ENCODE measurements at places on chromosomes 11 and 22. TPM values are rescaled to one million over a fixed set of nuclear protein-coding genes. Genes with fewer than 3 reads are reported as not detected.

Gene INSC
- total RNA-seq: not detected

GRCh38 chr22:21951062-21951461 lies 1.6 kb downstream of the PPM1F start:
- no peak for DNase-seq
- peaks cover 22% of the 10 kb centered on the region for H3K4me1 ChIP-seq
- H3K27me3 ChIP-seq: no peaks in the 10 kb centered on the region
- peak overlapping the region; percentile 58 for H3K4me3 ChIP-seq

Gene CLDN5
- total RNA-seq: not detected

Gene USP47
- 85.8 TPM for total RNA-seq

DNA sequence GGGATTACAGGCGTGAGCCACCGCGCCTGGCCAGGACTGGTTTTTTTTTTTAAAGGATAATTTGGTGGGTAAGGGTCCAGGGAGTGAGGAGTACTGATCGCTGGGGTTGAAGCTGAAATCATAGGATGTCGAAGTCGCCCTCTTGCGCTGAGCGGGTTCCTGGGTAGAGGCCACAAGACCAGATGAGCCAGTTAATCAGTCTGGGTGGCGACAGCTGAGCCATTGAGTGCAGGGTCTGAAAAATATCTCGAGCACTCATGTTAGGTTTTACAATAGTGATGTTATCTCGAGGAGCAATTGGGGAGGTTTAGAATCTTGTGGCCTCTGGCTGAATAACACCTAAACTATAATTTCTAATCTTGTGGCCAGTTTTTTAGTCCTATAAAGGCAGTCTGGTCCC lies 7.8 kb downstream of the APOL5 start:
- peaks cover 4% of the 10 kb centered on the region for H3K4me1 ChIP-seq
- no peak for DNase-seq
- no peaks in the 10 kb centered on the region for H3K27me3 ChIP-seq

DNA sequence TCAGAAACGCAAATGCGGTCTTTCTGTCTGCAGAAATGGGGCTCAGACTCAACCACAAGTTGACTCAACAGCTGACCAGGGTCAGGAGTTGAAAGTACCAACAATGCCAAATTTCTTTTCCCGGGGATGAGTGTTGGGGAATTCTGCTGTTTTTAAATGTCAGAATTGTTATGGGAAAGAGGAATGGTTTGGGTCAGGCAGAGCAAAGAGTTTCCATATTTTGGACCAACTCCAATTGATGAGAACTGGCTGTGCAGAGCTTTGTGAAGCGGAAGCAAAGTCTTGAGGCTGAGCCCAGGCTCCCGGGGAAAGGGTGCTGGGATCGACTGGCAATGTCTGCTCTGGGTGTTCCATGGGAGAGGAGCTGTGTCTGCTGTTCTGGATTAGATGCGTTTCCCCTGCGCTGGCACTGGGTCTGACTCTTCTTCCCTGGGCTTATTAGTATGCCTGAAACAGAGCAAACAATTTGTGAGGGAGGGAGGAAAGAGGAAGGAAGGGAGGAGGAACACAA lies 36.2 kb downstream of the TXN2 start:
- H3K4me1 ChIP-seq: peaks cover 6% of the 10 kb centered on the region
- no peak overlapping the region for H3K4me3 ChIP-seq
- H3K27me3 ChIP-seq: no peaks in the 10 kb centered on the region
- no peaks in the 10 kb centered on the region for H3K36me3 ChIP-seq
- H3K27ac ChIP-seq: no peak overlapping the region

DNA sequence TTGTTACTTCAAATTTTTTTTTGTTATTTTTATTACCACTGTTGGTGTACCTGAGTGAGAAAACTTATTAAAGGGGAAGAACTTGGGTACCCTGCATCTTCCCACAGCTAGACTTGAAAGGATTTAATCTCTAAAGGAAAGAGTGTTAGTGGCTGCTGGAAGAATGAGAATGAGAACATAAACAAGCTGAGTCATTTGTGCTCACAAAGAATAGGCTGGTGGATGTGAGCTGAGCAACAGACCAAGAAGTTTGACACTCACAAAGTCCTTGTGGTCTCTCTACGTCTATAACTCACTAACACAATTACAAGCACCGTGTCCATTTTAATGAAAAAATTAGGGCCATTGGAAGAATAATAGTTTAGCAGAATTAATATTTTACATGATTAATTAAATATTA lies 217.6 kb upstream of the ANO5 start:
- DNase-seq: no peak
- H3K4me1 ChIP-seq: no peaks in the 10 kb centered on the region
- no peak overlapping the region for H3K27ac ChIP-seq

Gene SORL1
- total RNA-seq: 31.8 TPM

Gene TMEM191C
- total RNA-seq: 5.1 TPM

DNA sequence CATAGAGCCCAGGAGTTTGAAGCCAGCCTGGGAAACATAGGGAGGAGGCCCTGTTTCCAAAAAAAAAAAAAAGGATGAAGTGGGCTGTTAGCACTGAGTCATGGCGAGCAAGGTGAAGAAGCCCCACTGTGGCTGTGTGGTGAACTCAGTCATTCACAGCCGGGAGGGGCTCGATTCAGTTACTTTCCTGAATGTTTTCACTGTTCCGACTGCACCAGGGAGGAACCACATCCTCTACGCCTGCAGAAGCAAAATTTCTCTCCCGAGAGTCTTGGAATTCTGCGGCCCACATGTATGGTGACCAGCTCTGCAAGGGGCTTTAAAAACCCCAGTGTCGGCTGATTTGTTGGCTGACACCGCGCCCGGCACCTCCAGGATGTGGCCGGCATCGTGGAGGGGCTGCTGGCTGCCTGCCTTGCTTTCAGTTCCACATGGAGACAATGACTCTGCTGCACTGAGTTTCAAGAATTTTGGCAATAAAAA lies 27.8 kb upstream of the GRAMD4 start:
- H3K4me3 ChIP-seq: no peak overlapping the region
- H3K36me3 ChIP-seq: no peaks in the 10 kb centered on the region
- DNase-seq: no peak
- no peaks in the 10 kb centered on the region for H3K27me3 ChIP-seq
- H3K4me1 ChIP-seq: peaks cover 26% of the 10 kb centered on the region

Gene C11orf91
- 0.69 TPM for total RNA-seq

GRCh38 chr11:12604557-12605153 lies 69.6 kb upstream of the TEAD1 start:
- DNase-seq: no peak
- H3K4me3 ChIP-seq: no peak overlapping the region
- H3K27ac ChIP-seq: no peak overlapping the region
- peaks cover 10% of the 10 kb centered on the region for H3K4me1 ChIP-seq
- no peaks in the 10 kb centered on the region for H3K27me3 ChIP-seq

GRCh38 chr22:45488764-45489370 lies 13.8 kb upstream of the FBLN1 start:
- peaks cover 4% of the 10 kb centered on the region for H3K4me1 ChIP-seq
- H3K27me3 ChIP-seq: no peaks in the 10 kb centered on the region
- peaks cover 5% of the 10 kb centered on the region for H3K36me3 ChIP-seq
- DNase-seq: no peak
- H3K27ac ChIP-seq: no peak overlapping the region
- no peak overlapping the region for H3K4me3 ChIP-seq

Gene TIMP3
- 3.2 TPM for total RNA-seq

- H3K27ac ChIP-seq: no peak overlapping the region
- peaks cover 24% of the 10 kb centered on the region for H3K36me3 ChIP-seq
- peaks cover 11% of the 10 kb centered on the region for H3K4me1 ChIP-seq
- no peaks in the 10 kb centered on the region for H3K27me3 ChIP-seq
- no peak for DNase-seq
- H3K4me3 ChIP-seq: no peak overlapping the region
Measured at GRCh38 chr22:23744485-23744884, 6.4 kb downstream of the ZNF70 start.

GRCh38 chr11:77668760-77669159 lies 31.2 kb upstream of the CLNS1A start:
- no peak overlapping the region for H3K27ac ChIP-seq
- DNase-seq: no peak
- peaks cover 3% of the 10 kb centered on the region for H3K4me1 ChIP-seq

GRCh38 chr11:98358551-98358950 lies 662.2 kb upstream of the CNTN5 start:
- peaks cover 5% of the 10 kb centered on the region for H3K4me1 ChIP-seq
- no peak for DNase-seq
- no peak overlapping the region for H3K27ac ChIP-seq

GRCh38 chr11:123040111-123040432 lies 21.9 kb downstream of the HSPA8 start:
- H3K27me3 ChIP-seq: no peaks in the 10 kb centered on the region
- peaks cover 2% of the 10 kb centered on the region for H3K4me1 ChIP-seq
- DNase-seq: no peak

- H3K4me1 ChIP-seq: peaks cover 2% of the 10 kb centered on the region
- peaks cover 3% of the 10 kb centered on the region for H3K36me3 ChIP-seq
- DNase-seq: no peak
- H3K27ac ChIP-seq: no peak overlapping the region
Measured at GRCh38 chr22:35708917-35709316, 8.8 kb upstream of the APOL5 start.

DNA sequence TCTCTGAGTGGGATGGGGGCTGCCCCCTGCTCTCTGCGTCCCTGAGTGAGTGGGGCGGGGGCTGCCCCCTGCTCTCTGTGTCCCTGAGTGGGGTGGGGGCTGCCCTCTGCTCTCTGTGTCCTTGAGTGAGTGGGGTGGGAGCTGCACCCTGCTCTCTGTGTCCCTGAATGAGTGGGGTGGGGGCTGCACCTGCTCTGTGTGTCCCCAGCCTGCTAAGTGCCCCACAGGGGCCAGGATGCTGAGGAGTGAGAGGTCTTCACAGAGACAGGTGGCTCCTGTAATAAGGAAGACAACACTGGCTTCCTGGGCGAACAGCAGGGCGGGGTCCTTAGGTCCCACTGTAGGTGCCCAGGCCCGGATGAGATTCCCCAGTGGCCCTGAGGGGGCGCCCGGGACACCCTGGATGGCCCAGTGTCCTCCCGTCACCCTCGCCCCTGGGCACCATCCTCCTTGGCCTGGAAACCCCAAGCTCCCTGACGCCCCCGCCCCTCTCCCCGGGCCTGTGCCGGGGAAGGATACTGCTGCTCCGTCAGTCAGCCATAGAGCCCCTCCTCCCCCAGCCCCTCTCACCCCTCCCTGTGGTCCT lies 3.8 kb upstream of the CCDC188 start:
- DNase-seq: no peak
- no peak overlapping the region for H3K27ac ChIP-seq
- H3K36me3 ChIP-seq: no peaks in the 10 kb centered on the region
- H3K4me1 ChIP-seq: peaks cover 7% of the 10 kb centered on the region
- H3K4me3 ChIP-seq: no peak overlapping the region
- H3K27me3 ChIP-seq: peaks cover 7% of the 10 kb centered on the region

Gene AQP11
- 2.2 TPM for total RNA-seq

DNA sequence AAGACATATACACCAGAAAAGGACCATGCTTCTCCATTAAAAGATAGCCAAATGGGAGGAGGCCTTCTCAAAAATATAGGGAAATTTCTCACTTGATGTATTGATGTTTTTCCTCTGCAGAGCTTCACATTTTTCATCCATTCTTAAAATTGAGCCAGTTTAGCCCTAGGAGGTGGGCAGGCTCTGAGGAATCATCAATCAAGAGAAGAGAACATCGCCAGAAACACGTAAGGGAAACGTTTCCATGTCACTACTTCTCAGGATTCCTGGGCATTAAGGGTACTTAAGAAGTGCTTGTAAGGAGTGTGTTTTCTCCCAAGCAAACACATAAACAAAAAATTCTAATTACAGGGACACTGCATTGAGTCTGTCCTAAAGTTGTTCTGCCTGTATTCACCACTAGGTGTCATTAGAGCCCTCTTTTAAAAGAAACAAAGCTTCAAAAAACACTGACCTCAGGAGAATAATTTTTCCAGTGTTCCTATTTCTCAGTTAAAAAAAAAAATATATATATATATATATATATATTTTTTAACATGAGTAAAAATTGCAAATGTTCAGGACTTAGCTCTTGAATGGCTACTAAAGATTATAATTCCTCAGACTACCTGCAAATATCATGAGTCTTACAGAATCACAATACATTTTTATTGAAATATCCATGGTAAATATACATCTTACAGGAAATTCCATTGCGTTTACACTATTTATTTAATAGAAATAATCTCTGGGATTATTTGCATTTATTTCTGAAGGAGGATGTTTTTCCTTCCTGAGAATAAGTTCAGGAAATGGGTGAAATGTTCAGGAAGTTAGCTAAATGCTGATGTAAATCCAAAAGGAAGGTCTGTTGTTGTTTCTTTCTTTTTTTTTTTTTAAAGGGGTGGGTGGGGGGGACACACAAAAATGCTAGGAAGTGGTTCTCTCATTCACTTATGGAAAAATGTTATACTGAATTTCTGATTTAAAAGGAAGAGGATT lies 16.0 kb downstream of the FZD4 start:
- peaks cover 46% of the 10 kb centered on the region for H3K4me1 ChIP-seq
- DNase-seq: no peak
